ENCODE measurements at places on chromosomes 2 and 18.

- no peak for DNase-seq
These were observed 18.8 kb downstream of the GPC1 start for GRCh38 chr2:240454106-240454901.

DNA sequence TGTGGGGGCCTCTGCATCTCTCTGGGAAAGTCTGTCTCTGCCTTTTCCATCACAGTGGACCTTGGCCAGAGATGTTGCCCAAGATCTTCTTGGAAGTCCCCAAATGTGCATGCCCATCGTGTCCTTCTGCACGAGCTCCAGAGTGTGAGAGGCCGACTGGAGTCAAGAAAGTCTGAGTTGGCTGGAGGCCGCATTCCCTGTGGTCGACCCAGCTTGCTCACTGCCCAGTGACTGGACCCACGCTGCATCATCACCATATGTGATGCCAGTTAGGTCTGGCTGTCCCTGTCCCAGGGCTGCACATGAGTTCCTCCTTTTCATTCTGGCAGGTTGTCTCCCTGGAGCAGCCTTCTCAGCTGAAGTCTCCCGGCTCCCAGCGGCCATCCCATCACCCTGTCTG is 93.8 kb downstream of the ARL4C start:
- no peak for DNase-seq

DNA sequence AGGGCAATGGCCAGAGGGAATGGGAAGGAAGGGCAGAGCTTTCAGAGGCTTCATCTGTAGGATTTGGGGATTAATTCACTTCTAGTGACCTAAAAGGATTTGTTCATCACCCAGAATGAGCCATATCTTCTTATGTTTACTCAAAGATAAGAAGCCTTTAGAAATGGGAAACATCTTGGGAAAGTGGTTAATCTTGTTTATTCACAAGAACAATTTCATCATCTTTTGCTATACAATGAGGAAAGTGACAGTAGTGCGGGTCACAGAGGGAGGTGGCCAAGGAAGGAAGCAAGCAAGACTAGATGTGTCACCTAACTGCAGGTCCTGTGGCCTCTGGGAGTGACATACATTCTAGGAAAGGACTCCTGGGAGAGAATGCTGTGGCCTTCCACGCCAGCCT is 140.4 kb upstream of the ALPP start:
- DNase-seq, result no peak

DNA sequence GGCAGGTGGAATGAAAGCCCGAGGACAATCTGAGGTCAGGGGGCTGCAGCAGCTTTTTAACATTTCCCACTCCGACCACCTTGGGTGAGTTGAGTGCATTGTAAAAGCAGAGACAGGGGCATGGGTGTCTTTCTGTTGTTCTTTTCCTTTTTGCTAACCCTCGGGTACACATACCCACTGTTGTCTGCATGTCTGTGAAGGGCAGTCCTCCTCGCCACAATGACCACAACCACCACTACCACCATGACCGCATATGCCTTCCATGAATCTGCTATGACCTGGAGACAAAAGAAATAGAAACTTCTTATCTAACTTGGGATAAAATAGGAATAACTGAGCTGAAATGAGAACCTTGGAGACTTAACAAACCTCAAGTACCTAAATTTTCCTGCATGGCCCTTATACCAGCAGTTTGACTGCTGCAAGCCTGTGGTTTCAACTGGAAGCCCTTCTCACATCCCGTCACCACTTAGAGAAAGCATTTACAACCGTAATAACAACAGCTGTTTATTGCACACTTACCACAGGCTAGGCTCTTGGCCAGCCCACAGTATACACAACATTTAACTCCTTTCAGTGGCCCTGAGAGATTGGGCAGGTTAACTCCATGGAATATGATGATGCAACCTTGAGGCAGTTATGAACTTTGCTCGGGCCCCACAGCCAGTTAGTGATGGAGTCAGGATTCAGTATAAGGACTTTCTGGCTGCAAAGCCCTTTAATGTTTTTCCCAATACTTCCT is 80.3 kb downstream of the GYPC start:
- no peak for DNase-seq

DNA sequence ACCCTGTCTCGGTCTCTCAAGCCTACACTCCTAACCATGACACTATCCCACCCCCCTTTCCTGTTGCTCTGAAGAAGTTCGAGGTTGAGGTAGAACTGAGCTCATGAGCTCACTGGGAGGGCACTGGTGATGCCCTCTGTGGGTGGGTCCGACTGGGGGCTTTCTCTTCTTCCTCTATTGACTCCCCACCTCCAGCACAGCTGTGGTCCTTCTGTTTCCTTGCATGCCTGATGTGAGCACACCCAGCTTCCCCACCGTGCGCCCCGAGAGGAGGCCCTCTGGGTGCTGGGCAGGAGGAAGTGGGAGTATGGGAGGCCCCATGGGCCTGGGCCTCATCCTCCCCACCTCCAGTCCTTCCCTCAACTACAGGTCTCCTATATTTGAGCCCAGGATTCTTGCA is 20.9 kb downstream of the SPEG start:
- DNase-seq, result no peak

- DNase-seq, result no peak
These were observed 217.5 kb downstream of the CYP26B1 start for GRCh38 chr2:71930049-71930681.

DNA sequence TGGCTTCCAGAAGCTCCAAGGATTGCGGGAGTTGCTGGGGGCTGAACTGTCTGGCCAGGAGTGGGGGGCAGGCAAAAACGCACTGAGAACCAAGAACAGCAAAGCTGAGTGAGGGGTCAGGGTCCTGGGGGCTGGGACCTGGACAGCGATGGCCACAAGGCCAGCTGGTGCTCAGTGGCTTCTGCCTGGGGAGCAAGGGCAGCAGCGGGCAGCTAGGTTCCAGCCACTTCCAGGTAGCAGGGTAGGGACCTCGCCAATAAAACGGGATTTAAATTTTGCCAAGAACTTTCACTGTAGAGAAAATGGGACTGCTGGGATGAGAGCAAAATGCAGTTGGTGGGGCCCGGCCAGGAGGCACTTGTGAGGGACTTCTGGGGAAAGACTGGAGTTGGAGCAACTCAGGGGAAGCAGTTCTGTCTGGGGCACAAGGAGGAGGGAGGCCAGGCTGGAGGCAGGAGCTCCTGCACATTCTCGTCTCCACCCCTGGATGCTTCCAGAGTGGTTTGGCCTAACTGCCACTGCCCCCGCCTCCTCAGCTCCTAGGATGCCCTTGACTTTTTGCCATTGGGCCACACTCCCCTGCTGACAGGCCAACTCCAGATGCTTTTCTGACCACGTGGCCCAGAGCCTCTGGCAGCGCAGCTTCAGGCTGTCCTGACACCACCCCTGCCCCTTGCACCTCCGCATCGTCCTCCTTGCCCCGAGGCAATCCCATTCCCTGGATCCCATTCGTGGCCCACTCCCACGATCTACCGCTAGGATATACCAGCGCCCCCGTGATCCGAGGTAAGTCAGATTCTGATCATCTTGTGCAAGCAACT is 5.5 kb upstream of the CCDC74A start:
- DNase-seq, result no peak

DNA sequence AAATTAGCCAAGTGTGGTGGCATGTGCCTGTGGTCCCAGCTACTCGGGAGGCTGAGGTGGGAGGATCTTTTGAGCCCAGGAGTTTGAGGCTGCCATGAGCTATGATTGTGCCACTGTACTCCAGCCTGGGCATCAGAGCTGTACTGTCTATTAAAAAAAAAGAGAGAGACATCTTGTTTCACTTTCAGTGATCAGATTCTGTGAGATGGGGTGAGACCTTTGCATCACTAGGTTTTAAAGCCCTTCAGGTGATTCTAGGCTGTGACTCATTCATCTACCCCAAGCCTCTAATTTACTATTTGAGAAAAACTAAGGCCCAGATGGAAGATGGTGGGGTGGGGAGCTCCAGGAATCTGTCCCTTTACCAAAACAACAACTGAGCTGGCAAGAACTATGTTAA is 7.1 kb downstream of the C2orf92 start:
- no peak for DNase-seq

- no peak for DNase-seq
These were observed 139.9 kb downstream of the SH3RF3 start for GRCh38 chr2:109268916-109269315.
